Activated CD8-positive, alpha-beta memory T cell treated with anti-CD3 and anti-CD28 coated beads, Interleukin-2, amount 50 U/mL, for 4 hours (primary cell): ENCODE measurements at places on chromosomes 1 and 21.

- DNase-seq = no peak
These were observed 9.5 kb upstream of the TAS1R2 start for GRCh38 chr1:18868801-18869424.

GRCh38 chr1:231803353-231803752 is 176.8 kb downstream of the DISC1 start:
- no peak for DNase-seq

GRCh38 chr1:179591592-179592580 is at the start of gene TDRD5:
TDRD5 (plus strand) TSS chr1:179591832; CDS start chr1:179592616, 784 bp downstream.
- no peak for DNase-seq

DNA sequence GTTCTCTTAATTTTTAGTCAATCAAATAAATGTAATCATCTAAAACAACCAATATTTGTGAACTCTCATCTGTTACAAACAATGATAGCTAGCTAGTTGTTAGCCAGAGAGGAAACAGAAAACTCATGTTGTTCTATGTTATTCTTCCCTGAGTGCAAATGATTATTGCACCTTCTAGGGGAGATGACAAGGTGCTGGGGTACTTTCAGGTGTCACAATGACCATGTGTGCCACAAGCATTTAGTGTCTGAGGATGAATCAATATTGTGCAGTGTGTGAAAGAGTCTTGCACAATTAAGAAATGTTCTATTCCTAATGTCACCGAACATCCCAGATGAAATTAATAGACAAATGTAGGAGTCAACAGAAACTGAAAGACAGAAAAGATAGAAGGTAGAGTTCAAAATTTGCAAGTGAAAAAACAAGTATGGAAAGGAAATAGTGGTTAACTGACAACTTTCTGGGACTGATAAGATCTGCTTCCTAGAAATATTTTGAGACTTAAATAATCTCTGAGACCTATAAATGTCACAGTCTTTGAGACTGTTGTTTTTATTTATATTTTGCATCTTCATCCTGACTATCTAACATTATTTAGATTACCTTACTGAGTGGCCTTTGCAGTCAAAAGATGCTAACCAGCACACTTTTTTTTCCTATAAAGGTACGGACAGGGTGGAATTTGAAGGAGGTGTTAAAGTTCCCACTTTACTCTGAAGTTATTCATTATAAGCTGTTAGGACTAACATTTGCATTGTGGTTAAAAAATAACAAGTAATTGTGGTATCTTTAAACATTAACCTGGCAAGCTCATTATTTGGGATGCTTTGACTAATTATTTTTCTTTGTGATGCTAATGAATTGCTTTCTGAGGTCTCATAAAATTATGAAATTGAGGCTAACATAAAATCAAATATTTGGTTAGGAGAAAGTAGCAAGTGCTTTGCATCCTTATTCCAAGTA is 21.6 kb upstream of the DPYD start:
- DNase-seq = no peak

DNA sequence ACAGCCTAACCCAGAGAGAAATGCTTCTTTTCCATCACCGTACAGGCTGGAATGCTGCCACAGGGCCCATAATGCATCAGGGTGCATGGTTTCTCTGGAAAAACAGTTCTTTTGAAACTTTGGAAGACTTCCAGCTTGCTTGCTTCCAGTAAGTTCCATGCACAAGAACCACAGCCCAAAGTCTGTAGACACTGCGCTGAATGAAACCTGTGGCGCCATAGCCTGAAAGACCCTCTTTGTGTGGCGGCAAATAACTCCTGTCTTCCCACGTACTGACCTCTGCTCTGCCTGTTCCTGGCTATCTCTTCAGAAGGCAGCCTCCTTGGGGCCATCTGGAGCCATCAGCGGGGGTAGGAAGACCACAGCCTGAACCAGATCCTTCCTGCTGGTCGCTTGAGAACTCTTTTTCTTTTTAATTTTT is 15.1 kb downstream of the MIIP start:
- no peak for DNase-seq
